ENCODE measurements at places on chromosomes 6 and 20. TPM values are rescaled to one million over a fixed set of nuclear protein-coding genes. Genes with fewer than 3 reads are reported as not detected.
A peak's percentile ranks its signal among the peaks of the same experiment; 100 is the strongest.

- H3K27ac ChIP-seq = peak overlapping the region; percentile 3
- H3K4me3 ChIP-seq = no peak overlapping the region
- no peaks in the 10 kb centered on the region for H3K36me3 ChIP-seq
- no peaks in the 10 kb centered on the region for H3K27me3 ChIP-seq
Measured at GRCh38 chr6:31575952-31576685, 754 bp downstream of the TNF start.

- no peaks in the 10 kb centered on the region for H3K27me3 ChIP-seq
- peaks cover 36% of the 10 kb centered on the region for H3K4me1 ChIP-seq
- peaks cover 3% of the 10 kb centered on the region for H3K36me3 ChIP-seq
- H3K4me3 ChIP-seq = peak overlapping the region; percentile 81
- H3K27ac ChIP-seq = peak overlapping the region; percentile 81
Measured at GRCh38 chr6:117481926-117482239, 591 bp upstream of the DCBLD1 start.

MAFB gene
- total RNA-seq = 3.0 TPM

DNA sequence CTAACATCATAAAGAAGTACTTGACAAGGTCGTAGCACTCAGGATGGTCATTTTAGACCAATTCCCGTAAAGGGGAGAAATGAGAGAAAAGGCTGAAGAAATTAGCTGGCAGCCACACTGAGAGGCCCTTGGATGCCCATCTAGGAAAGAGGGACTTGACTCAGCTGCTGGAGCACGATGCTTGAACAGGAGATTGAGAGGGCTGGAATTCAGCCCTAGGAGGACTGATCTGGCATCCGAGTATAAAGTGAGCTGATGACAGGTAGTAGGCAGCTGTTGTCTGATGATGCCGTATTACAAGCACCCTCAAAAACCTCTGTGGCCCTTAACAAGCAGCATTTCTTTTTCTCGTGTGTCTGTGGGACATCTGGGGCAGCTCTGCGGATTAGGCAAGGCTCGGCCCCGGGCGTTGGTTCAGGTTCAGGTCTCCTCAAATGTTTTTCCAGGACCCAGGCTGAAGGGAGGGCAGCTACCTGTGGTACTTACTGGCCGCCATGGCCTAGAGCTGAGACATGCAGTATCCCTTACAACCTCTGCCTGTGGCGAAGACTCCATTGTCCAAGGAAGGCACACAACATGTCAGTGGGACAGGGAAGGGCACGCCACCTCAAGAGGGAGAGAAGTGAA lies 219.6 kb upstream of the SNX9 start:
- H3K36me3 ChIP-seq = no peaks in the 10 kb centered on the region
- H3K27ac ChIP-seq = no peak overlapping the region

DNA sequence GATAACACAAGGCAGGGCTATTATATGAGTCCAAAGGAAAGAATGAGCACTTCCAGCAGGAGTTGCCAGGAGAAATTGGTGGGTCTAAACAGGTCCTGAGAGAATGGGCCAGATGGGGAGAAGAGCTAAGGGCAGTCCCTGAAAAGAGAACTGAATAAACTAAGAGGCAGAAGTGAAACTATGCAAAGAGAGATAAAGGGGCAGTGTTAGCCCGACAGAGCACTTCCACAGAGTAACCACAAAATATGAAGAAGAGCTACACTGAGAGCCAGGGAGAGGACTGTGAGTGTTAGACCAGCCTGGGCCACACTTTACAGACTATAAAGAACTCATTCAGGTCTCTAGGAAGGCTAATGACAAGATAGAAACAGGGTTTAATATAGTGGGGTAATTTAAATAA lies 43.8 kb downstream of the RALGAPA2 start:
- no peak overlapping the region for H3K27ac ChIP-seq
- H3K27me3 ChIP-seq = no peaks in the 10 kb centered on the region
- H3K4me3 ChIP-seq = no peak overlapping the region
- peaks cover 2% of the 10 kb centered on the region for H3K36me3 ChIP-seq
- peaks cover 7% of the 10 kb centered on the region for H3K4me1 ChIP-seq
- DNase-seq = no peak
